Inflammatory macrophage treated with lipopolysaccharide for 4 hours (primary cell): ENCODE measurements at places on chromosomes 5 and 9.

GRCh38 chr5:8984386-8984785 lies 561.5 kb downstream of the SEMA5A start:
- DNase-seq: no peak

- DNase-seq: no peak
Observed at GRCh38 chr5:79418276-79418675, 95.7 kb downstream of the HOMER1 start.

- peak; percentile 51 for DNase-seq
Observed at GRCh38 chr9:89961616-89962341, 357.0 kb downstream of the GADD45G start.

DNA sequence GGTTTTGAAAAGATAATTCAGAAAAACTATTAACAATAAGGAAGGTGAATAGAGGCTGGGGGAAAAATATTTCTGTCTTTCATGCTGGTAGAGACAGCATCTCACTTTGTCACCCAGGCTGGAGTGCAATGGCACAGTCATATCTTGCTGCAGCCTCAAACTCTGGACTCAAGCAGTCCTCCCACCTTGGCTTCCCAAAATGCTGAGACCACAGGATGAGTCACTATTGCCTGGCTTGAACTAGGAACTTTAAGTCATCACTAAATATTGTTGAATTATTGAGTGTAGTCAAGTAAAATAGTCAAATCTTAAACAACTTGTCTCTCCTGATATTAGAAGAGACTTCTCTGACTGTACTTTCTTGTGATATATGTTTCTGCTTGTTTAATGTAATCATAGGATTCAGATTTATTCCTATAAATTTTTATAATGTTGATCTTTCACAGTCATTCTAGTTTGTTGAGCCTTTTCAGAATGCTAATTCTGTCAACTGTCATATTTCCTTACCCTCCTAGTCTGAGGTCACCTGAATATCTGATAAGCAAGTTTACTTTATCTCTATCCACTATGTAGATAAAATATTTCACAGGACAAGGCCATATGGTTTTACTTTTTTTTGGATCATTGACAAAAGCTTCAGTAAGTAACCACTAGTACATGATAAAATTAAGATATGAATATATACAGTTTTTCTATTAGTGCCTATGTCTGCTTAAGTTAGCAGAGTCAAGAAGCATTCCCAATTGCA lies 1696.5 kb downstream of the MAT2B start:
- peak; percentile 60 for DNase-seq

GRCh38 chr9:136994888-136995230 lies 1.5 kb downstream of the CLIC3 start:
- DNase-seq: no peak

DNA sequence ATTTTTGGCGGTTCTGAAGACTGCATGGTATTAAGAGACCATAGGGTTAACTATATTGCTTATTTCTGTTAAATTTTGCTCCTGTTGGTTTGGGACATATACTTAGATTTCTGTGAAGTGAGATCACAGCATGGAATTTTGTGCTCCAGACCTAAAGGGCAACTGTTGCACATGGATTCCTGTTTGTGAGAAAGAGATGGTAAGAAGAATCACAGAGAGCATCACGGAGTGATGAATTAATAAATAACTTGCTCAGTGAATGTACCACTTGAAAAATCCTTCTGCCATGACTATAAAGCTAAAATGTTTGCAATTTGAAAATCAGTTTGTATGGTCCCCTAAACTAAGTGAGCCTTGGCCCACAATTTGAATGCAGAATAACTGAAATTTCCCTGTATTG lies 4.5 kb downstream of the PSAT1 start:
- no peak for DNase-seq

- DNase-seq: no peak
Observed at GRCh38 chr5:116661419-116661818, 86.8 kb upstream of the SEMA6A start.

GRCh38 chr5:91541696-91542095 lies 158.6 kb upstream of the ARRDC3 start:
- peak; percentile 21 for DNase-seq

- no peak for DNase-seq
Observed at GRCh38 chr5:126124706-126125345, 298.4 kb upstream of the GRAMD2B start.

DNA sequence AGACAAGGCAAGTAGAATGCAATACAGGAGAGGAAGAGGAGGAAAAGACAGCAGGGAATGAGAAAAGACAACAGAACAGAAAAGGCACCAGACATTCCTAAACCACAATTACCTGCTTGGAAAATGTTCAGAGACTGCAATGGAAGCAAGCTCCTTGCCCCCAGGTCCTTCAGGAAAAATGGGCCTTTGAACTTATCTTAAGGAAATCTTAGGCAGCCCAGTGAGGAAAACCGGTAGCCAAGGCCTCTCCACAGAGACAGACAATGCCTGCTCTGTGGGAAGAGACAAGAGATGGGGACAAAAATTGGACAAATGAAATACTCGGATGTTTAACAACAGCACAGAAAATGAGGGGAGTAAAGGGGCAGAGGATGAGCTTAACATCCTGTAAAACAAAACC lies 31.2 kb downstream of the HTR4 start:
- no peak for DNase-seq

- no peak for DNase-seq
Observed at GRCh38 chr5:168990679-168991078, 310.3 kb downstream of the SLIT3 start.

DNA sequence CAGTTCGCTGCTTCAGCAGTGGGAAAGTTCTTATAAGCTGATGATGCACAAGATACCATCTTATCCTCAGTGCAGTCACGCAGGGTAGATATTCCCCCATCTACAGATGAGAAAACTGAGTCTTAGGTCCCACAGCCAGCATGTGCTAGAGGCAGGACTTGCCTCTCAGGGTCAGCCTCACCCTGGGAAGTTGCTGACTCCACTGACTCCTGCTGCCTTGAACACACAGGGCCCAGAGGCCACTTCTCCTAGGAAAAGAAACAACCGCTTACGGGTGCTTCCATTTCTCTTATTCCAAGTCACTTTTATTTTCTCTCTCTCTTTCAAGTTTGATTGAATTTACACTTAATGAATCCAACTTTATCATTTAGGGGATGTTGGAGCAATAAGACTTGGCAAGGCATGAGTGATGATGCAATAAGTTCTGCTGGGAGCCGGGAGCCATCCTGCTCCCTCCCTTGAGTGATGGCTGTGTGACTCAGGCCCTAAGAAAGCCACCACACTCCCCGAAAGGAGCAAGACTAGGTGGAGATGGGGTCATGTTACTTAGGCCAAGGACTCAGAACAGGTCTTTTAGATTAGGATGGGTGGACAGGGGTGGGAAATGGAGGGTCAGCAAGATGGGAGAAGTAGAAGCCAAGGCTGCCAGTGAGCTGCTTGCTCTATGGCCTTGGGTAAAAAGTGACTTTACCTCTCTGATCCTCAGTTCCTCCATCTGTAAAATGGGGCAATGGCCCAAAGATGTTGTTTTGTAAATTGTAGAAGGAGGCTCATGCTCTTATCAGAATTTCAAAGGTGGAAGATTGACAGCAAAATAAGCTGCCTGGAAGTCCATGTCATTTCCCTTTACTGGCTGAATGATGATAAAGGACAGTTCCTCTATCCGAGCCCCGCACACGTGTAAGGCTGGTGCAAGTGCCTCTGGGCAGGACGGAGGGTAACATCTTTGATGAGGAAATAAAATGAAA lies 67.4 kb upstream of the ZNF618 start:
- DNase-seq: peak; percentile 15

DNA sequence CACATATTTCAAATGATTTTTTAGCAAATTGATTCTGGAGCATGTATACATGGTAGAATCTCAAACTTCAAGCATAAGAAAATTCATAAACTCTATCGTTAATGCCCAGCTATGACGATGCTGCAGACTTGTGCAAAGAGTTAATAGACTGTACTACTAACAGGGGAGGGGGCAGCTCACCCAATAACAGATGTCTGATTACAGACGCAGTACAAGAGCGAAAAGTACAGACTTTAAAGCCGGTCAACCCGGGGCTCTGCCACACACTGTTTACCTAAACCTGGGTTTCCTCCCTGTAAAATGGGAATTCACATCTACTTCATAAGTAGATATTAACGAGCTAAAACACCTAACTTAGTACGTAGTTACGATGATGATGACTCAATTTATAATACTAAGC lies 651 bp downstream of the TRIM23 start:
- DNase-seq: no peak

GRCh38 chr5:67799732-67800234 lies 415.8 kb upstream of the PIK3R1 start:
- no peak for DNase-seq

GRCh38 chr9:101307524-101308213 lies 77.1 kb downstream of the BAAT start:
- DNase-seq: no peak

DNA sequence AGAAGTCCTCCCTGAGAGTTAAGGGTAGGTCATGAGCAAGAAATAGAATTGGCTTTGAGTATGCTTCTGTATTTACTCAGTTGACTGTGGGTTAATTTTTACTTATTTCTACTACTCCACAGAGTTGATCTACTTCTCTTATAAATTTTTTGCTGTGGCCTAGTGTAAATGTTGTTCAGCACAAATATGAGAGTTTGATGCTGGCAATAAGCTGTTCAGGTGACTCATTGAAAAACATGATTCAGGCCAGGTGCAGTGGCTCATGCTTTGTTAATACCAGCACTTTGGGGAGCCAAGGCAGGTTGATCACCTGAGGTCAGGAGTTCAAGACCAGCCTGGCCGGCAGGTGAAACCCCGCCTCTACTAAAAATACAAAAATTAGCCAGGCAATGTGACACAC lies 4.5 kb upstream of the CDK7 start:
- no peak for DNase-seq

DNA sequence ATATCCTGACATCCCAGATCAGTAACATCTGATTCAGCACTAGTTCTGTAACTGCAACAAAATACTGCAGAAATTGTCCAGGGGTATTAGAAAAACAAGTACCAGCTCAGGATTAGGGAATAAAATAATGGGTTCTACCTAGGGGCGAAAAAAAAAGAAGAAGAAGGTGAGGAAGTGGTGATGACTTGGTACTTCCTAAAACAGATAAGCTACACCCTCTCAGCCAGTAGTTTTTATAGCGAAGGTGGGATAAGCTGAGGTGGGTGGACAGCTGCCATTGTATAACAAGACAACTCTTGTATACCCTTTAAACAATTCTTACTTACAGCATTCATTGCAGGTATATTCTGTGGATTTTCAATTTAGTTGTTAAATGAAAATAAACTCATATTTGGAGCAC lies 19.1 kb downstream of the RAPGEF6 start:
- DNase-seq: no peak

DNA sequence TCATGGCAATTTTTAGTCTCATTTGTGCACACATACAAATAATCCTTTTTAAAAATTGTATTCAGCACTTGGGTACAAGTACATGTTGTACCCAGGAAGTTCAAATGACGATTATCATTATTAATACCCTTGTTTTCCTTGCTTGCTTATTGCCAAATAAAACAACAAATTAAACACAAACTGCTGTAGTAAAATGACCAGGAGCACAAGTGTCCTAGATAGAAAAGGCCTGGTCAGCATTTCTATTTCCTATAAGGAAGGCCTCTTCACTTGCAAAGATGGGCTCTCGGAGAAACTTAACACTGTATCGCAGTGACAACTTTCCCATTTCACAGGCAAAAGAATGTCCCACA lies 34.7 kb upstream of the PLPP1 start:
- DNase-seq: no peak

GRCh38 chr5:175738126-175738525 lies 80.3 kb downstream of the HRH2 start:
- no peak for DNase-seq

- no peak for DNase-seq
Observed at GRCh38 chr9:129481424-129481809, 139.5 kb downstream of the C9orf50 start.

DNA sequence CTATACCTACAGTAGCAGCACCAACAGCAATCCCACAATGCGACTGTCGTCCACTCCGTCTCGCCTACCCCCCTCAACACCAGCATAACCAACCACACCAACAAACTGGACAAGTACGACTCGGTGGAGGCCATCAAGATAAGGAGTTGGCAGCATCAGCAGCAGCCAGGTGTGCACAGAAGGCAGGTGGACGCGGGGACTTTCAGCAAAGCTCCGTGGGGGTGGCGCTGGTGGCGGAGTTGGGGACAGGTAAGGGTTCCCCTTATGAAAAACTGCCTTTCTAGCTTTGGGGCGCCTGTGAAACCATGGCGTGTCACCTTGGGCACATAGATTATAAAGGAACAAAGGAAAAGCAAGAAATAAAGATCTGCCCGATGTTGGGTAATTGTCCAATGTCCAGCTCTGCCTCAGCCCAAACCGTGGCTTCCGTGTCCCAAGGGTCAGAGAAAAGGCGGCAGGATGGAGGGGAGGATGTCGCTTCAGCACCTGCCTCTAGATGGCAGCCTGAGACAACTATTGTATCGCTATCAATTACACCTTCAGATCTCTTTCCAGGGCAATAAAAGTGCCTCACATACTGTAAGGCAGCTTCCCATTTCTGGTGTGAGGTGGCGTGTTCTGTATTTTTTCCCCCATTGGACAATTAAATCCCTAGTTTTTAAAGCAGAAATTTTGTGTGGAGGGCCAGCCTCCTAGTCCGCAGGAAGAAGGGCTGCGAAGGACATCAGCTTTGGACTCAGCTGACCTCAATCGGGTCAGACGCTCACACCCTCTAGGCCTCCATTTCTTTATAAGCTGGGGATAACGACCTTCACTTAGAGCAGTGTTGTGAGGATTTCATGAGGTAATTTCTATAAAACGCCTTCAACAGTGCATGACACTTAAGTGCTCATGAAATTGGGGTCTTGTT lies 58.8 kb downstream of the MTRR start:
- DNase-seq: peak; percentile 34

GRCh38 chr5:107469485-107470294 lies 201.0 kb downstream of the EFNA5 start:
- DNase-seq: peak; percentile 61

GRCh38 chr5:150113047-150113744 lies 26.8 kb upstream of the CSF1R start:
- no peak for DNase-seq

DNA sequence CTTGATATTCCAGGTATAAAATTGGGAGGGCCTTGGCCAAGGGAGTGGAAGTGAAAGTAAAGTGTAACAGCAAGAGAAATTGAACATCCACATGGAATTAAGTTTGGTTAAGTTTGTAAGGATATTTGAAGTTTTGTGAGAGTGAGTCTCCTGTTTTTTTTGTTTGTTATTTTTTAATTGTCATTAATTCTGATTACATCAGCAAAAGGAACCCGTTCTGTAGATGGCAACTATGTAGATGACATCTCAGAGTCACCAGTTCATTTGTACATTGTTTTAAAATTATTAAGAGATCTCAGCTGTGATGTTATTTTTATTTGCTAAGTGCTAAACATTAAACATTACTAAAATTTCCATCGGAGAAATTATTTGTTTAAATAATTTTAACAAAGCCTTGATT lies 65.2 kb downstream of the XRCC4 start:
- DNase-seq: no peak

DNA sequence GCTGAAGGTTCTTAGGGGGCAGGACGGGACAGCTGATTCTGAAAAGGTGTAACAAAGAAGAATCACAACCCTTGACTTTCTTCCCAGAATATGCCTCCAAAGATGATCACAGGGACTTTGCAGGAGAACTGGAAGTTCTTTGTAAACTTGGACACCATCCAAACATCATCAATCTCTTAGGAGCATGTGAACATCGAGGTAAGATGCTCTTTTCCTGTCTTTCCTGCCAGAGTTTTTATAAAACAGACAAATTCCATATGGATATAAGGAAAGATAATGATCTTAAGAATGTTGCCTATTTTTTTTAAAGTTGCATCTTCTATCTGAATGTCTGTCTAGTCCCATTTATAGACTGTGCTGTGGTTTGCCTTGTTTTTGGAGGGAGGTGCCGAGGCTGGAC lies 87.9 kb downstream of the EQTN start:
- no peak for DNase-seq

- DNase-seq: peak; percentile 75
Observed at GRCh38 chr9:2764353-2764752, 47.0 kb downstream of the KCNV2 start.
